ENCODE measurements at places on chromosomes 2 and 18.

- no peak for DNase-seq
These were observed 101.5 kb upstream of the SETBP1 start for GRCh38 chr18:44579028-44579702.

- DNase-seq = no peak
These were observed 83.3 kb downstream of the LIMS1 start for GRCh38 chr2:108617617-108618016.

GRCh38 chr2:18094277-18094676 lies 215.8 kb downstream of the KCNS3 start:
- DNase-seq = no peak

DNA sequence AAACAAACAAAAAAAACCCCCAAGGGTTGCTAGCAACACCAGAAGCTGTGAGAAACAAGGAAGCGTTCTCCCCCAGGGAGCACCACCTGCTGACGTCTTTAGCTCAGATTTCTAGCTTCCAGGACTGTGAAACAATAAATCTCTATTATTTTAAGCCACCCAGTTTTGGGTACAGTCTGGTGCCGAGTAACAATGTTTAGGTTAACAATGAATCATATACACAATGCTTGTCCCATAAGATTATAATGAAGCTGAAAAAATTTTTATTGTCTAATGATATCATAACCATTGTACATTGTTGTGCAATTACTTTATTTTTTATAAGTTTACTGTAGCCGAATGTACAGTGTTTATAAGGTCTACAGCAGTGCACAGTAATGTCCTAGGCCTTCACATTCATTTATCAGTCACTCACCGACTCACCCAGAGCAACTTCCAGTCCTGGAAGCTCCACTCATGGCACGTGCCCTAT lies 72.1 kb upstream of the CAB39 start:
- no peak for DNase-seq

GRCh38 chr2:103594823-103595222 lies 833.0 kb downstream of the TMEM182 start:
- DNase-seq = no peak

DNA sequence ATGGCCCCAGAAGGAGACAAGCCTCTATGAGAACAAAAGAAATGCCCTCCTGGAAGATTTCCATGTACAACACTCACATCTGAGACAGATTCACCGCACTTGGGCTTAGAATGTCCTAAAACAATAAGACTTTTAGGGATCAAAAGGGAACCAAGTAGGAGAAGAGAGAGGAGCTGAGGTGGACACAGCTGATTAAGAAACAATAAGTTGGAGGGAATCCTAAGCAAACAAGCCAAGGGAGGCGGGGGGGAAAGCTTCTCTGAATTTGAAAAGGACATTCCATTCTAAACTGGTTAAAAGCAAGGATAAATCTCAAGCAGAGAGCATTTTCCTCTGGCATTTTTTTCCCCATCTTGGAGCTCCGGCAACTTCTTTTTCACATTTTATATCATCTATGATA lies 9.9 kb downstream of the ACVR1 start:
- DNase-seq = no peak

GRCh38 chr2:129767346-129768035 lies 212.0 kb upstream of the RAB6C start:
- no peak for DNase-seq

GRCh38 chr2:7037340-7038333 lies 120.4 kb downstream of the RNF144A start:
- DNase-seq = peak; percentile 46

DNA sequence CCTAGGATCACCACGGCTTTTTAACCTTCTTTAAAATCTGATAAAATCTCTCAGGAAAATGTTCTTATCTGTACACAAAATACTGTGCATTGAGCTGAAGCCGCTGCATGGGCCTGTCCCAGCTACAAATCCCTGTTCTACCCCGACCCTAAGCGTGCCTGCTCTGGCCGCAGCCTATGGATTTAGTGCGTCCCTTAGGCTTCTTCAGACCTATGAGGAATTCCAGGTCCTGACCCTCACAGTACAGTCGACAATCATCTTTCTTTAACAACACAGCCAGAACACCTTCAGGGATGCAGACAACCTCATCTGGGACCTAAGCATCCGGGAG lies 477 bp upstream of the WDCP start:
- DNase-seq = no peak

DNA sequence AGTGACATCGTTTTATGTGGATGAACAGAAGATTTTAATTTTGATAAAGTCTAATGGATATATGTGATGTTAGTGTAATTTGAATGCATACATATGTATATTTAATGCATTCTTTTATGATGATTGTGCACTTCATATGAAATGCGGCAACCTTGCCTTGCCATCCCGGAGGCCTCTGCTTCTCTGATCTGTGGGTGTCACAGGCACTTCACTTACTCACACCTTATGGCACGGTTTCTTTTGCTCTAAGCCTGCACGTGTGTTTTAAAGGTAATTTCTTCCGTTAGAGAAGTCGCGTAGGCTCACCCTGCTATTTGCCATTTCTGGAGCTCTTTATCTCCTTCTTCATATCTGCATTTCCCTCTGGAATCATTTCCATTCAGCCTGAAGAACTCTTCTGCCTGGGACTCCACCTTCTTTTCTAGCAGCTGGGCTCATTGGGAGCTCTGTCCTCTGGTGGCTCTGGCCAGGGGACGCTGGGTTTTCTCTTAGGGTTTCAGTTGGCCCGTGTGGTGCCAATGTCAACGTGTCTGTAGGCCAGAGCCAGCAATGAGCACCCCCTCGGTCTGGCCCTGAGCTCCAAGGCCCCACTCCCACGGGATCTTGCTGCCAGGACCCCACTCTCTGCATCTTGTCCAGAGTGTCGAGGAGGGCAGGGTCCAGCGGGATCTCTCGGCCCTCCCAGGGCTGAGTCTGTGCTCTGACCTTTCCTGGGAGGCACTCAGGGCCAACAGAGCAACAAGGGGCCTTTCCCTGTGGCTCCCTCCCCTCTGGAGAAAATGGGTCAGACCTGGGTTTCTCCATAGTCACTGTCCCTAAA lies 97.3 kb downstream of the RTP5 start:
- DNase-seq = no peak

DNA sequence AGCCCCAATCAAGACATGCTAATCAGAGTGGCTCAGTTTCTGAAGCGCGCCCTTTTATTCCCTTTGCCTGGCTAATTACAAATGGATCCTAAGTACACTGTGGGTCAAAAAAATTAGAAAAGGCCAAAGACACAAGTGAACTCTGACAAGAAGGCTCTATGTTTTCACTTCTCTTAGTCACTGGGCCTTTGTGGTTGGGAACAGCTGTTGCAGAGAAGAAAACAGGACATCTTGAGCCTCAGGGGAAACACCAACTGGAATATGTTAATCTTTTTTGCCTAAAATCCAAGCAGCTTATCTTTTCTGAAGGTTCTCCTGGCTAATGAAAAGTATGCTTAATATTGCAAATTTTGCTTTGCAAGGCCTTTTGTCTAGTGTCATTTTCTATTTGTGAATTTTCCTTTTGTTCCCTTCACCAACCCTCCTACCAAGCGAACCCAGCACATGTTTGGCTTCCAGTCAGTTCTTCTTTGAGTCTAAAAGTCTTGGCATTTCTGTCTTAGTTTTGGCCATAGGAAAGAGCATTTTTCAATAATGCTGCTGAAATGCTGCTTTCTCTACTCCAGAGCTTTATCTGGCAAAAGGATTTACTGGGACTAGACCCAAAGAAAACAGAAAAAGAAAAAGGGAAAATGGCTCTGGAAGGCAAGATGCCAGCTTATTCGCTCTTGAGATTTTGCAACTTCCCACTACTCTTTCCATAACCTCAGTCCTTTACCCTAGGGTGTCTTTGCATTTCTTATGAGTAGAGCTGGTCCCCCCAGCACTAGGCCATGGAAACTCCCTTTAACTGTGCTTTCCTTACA lies 440.2 kb upstream of the ST6GAL2 start:
- no peak for DNase-seq

GRCh38 chr18:55247032-55247431 lies 287.8 kb upstream of the CCDC68 start:
- DNase-seq = no peak

DNA sequence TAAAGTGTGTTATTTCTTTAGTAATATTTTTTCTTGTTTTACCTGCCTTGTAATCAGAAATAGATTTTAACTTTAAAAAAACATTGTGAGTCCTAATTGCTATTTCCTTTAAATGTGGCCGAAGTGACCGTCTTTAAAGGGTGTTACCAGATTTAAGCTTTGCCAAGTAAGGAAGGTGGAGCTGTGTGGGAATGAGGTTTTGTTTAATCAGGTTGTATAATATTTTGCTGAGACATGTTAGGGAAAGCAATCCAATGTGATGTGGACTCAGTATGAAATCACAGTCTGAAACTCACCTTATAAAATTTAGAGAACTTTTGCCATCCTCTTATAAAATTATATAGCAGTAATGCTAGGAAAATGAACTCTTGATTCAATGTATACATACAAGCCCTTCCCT lies 32.9 kb upstream of the ITPRID2 start:
- DNase-seq = no peak

- DNase-seq = no peak
These were observed 86.9 kb upstream of the MGAT5 start for GRCh38 chr2:134167015-134167414.

DNA sequence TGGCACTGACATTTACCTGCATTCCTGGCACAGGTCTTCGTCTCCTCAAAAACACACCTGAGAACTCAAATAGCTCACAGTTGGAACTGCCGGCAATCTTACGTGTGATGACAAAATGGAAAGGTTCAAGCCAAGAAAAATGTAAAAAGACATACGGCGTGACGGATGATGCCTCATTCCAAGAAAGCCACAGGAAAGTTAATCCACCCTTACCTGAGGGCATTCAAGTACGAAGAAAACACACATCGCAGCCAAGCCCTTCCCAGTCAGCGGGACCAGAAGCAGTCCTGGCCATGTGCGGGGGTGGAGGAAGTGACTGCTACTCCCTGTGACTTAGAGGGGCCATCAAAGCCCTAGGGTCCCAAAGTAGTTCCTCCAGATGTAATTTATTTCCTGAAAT lies 986.3 kb upstream of the CELF4 start:
- no peak for DNase-seq

DNA sequence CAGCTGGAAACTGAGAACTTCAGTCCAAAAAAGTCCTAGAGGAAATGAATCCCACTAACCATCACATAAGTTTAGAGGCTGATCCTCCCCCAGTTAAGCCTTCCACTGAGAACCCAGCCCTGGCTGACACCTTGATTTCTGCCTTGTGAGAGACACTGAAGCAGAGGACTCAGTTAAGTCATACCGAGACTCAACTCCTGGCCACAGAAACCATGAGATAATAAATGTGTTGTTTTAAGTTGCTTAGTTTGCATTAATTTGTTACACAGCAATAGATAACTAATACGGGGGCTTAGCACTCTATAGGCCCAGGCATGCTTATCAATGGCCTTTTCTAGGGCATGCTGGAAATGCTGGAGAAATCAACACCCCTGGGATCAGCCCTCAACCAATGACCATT lies 3.4 kb upstream of the ADD2 start:
- no peak for DNase-seq

DNA sequence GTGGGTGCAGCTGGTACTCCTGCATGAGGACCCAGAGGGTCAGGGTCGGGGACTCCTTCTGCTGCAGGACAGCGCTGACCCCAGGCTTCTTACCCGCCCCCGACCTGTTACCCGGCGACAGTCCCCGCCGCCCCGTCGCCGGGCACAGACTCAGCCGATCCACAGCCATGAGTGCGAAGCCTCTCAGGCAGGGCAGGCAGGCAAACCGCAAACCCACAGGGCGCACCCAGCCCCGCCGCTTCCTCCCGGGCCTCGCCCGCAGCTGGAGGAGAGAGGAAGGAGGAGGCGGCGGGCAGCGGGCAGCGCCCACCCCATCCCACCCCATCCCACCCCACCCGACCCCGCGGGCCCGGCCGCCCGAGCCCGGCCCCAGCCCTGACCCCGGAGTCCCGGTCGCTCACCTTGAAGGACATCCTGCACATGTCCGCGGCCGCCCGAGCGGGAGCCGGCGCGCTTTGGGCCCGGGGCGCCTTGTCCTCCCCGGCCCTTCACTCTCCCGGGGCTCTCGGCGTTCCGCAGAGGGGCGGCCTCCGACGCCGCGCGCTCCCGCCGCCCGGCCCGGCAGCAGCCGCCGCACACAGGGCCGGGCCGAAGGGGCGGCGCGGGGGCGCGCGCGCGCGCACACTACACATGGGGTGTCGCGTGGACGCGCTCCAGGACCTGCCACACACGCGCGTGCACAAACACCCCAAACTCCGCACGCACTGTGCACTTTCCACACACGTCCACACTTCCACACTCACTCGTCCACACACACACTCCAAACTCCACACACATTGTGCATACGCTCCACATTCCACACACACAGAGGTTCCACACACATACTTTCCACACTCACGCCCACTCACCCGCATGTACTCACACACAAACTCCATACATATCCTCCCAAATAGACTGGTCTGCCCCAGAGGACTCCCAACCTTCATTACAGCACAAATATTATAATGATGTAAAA lies at the start of gene ANKRD29:
TSS of gene ANKRD29 (minus strand) at position 603 of the 955 bp plus-strand sequence. CDS start at position 422, 181 bp downstream.
- DNase-seq = no peak

GRCh38 chr2:33510586-33510968 lies 34.1 kb downstream of the RASGRP3 start:
- no peak for DNase-seq

DNA sequence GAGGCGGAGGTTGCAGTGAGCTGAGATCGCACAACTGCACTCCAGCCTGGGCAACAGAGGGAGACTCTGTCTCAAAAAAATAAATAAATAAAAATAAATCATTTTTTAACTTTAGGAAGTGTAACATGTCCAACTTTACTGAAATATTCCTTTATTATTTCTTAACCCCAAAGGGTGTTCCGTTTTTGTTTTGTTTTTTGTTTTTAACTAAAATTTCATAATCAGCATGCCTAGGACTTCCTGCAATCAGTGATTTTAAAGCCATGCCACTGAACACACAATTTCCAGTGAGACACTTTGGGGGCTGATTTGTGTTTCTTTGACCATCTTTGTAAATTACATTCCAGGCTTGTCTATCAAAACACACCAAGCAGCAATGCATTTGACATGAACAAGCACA lies 7.1 kb downstream of the CATIP start:
- no peak for DNase-seq

DNA sequence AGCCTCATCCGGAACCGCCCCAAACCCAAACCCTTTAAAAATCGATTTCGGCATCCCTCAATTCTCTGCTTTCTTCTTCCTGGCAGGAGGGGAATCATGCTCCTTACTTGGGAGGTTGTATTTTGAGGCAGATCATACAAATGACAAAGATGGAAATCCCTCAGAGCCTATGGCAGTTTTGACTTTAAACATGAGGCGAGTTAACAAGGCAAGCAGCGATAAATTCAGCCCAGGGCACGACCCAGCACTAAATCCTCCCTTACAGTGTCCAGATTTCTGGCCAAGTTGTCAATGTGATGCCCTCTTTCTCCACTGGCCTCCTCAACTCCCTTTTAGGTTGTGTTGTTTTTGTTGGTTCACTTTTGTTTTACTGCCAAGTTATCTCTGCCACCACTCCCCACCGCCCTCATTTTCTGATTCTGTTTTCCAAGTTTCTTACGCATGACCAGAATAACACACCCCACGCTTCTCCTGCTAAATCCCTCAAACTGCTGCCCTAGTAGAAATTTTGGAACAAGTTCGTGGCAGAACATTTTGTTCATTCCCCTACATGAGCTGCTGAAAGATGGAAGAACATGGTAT lies 68.3 kb downstream of the CTAGE1 start:
- DNase-seq = no peak

GRCh38 chr18:10202845-10203321 lies 251.6 kb upstream of the APCDD1 start:
- DNase-seq = no peak

GRCh38 chr2:230871361-230872150 lies 6.8 kb downstream of the ITM2C start:
- no peak for DNase-seq

GRCh38 chr2:23713351-23713750 lies 213.6 kb downstream of the ATAD2B start:
- no peak for DNase-seq

GRCh38 chr18:68060871-68061270 lies 544.4 kb upstream of the DSEL start:
- no peak for DNase-seq
